NCI-H345 (cell line): ENCODE measurements at places on chromosomes 3 and 15.

GRCh38 chr3:176554264-176554663 lies 643.0 kb downstream of the TBL1XR1 start:
- DNase-seq: no peak

- no peak for DNase-seq
Observed at GRCh38 chr3:31880482-31881078, 100.5 kb downstream of the OSBPL10 start.

- DNase-seq: no peak
Observed at GRCh38 chr15:83605111-83605945, 48.6 kb upstream of the ADAMTSL3 start.

- no peak for DNase-seq
Observed at GRCh38 chr3:150333477-150333876, 74.6 kb upstream of the TSC22D2 start.

GRCh38 chr3:14496351-14496750 lies 43.8 kb downstream of the GRIP2 start:
- DNase-seq: no peak

GRCh38 chr3:105823149-105823867 lies 45.5 kb downstream of the CBLB start:
- DNase-seq: no peak

- no peak for DNase-seq
Observed at GRCh38 chr3:47491186-47491585, 15.4 kb upstream of the SCAP start.
